CD4-positive, alpha-beta memory T cell (primary cell): ENCODE measurements at places on chromosomes 6 and 20.

DNA sequence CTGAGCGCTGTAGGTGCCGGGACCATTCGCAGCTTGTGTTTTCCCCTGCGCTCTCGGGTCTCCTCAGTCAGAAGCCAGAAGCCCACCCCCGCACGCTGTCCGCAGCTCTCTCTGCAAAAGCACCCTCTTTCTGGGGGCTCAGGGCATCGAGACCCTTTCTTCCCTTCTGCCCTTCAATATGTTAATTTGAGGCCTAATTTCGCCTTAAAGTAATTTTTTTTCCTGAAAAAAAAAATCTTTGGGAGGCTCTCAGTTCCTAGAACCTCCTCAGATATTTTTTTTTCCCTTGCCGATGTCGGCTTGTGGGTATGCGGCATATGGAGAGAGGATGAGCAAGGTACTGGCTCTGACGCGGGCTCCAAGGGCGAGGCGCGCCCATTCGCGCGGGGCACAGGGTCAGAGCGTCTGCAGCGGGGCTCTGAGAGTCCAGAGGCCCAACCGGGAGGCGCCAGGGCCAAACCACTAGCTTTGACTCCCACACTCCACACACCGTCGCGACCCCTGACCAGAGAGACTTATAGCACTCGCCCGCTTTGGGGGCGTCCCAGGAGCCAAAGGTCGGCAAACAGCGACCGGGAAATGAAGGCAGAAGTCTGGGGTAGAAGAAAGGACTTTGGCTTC lies 893 bp downstream of the PRDM13 start:
- DNase-seq = no peak

GRCh38 chr20:62409931-62410745 lies 3.1 kb upstream of the CABLES2 start:
- peak; percentile 27 for DNase-seq

- DNase-seq = no peak
Observed at GRCh38 chr6:87094576-87094975, 330 bp downstream of the CGA start.

DNA sequence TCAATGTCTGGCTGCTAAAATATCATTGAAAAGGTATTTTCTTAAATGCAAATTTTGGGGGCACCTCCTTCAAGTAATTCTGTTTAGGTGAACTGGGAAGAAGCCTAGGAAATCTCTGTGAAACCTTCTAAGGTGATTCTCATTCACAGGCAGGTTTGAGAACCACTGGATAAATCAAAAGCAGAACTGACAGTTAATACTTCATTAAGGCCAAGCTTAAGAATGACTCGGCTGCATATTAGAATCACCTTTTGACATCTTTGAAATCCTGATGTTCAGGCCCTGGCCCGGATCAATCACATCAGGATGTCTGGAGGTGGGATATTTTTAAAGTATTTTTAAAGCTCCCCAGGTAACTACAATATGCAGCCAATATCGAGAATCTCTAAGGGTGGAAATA lies 50.6 kb downstream of the FKBP1C start:
- DNase-seq = no peak

- no peak for DNase-seq
Observed at GRCh38 chr6:147384737-147385710, 123.5 kb upstream of the SAMD5 start.

DNA sequence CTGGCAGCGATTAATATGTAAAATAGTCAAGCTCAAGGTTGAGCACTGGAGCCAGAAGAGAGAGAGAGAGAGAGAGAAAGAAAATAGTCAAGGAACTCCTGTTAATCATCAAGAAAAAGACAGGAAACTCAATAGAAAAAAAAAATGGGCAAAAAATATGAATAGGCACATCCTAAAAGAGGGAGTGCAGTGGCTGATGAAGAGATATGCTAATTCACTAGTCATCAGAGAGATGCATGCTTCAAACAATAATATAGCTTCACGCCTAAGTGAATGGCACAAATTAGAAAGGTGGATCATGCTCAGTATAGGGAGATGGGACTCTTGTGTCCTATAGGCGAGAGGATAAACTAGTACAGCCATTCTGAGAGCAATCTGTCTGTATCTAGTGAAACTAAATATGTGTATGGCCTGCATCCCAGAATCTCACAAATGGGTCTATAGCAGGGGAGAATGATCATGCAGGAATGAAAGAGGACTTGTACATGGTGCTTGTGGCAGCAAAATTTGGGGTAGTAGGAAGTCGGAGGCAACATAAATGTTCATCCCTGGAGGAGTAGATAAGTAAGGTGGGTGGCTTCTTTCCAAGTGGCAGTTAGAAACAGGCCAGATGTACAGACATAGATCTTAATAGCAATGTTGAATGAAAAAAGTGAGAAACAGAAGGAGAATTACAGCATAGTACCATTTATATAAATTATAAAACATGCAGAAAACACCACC lies 176.8 kb downstream of the VEGFA start:
- DNase-seq = no peak

GRCh38 chr6:103280417-103280816 lies 1579.3 kb downstream of the HACE1 start:
- DNase-seq = no peak

DNA sequence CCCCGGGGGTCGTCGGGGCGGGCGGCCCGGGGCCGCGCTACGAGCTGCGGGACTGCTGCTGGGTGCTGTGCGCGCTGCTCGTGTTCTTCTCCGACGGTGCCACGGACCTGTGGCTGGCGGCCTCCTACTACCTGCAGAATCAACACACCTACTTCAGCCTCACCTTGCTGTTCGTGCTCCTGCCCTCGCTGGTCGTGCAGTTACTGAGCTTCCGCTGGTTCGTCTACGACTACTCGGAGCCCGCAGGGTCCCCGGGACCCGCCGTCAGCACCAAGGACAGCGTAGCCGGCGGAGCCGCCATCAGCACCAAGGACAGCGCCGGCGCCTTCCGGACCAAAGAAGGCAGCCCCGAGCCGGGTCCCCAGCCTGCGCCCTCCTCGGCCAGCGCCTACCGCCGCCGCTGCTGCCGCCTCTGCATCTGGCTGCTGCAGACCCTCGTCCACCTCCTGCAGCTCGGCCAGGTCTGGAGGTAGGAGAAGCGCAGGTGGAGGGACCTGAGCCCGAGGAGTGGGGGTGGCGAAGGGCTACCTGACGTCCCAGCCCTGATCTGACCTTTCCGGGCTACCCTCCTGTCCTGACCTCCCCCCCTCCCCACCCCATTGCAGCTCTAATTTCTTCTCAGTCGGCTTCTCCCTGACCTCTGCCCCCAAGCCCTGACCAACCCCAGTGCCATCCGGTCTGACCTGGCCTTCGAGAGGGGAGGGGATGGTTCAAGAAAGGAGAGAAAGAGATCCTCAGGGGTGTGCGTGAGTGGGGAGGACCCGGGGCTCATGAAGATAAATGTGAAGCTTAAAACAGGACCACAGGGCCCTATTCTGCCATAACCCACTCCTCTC lies 558 bp downstream of the XKR7 start:
- peak; percentile 78 for DNase-seq

GRCh38 chr6:143743301-143744166 lies 65.8 kb downstream of the PHACTR2 start:
- no peak for DNase-seq

GRCh38 chr6:28981833-28982475 lies 23.2 kb downstream of the ZNF311 start:
- peak; percentile 84 for DNase-seq

DNA sequence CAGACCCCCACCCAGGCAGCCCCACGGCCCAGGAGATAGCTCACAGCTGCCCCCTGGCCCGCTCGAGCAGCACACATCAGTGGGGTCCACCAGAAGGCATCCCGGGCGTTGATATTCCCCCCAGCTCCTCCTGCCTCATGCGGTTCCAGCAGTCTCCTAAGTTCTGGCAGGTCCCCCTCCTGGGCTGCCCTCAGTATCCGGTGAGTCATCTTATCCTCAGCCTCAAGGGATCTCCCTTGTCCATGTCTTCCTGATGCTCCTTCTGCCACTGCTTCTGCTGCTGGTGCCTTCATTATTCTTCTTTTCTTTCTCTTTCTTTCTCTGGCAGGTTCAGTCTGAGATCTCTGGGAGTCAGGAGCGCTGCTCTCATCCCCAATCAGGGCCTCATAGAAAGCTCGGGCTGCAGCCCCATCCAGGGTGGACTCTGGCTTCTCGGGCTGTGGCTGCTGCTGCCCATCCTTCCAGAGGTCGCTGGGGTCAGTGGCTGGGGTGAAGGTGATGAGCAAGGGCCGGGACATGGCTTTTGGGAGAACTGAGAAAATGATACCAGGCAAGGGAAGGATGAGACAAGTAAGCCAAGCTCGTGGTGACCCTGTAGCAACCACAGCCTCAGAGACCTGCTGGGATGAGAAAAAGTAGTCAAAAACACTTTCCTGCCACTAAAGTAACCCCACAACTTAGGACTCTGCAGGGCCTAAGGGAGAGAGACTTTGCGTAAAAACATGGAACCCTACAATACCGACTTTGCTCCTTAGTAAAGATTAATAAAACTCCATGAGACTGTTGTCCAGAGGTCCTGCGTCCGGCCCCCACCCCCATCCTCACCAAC lies 622 bp downstream of the GPANK1 start:
- DNase-seq = no peak

DNA sequence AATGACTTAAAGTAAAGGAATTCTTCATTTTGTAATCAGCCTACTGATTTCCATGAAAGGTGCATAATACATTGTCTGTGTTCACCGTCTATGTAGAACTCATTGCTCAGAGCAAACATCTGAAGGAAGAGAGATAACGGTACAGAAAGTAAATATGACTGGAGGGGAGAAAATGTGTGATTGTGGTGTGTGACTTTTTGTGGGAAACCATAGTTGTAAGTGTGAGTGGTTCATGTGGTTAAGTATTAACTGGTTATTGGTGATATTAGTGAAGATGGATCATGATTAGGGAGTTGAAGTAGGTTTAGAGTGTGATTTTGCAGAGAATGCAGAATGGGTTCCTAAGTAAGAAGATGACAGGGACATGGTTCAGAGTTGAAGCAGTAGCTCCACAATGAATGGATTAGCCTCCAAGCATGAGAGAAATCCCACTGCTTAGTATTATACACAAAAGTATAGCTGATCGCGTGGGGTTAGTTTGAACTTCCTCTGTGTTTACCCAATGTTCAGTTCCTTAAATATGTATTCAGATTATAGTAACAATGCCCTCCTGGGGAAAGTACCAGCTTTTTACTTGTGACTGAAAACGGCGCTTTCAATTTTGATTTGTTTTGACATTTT lies 368.9 kb downstream of the UTRN start:
- peak; percentile 17 for DNase-seq

- DNase-seq = no peak
Observed at GRCh38 chr6:19536838-19537237, 300.3 kb upstream of the ID4 start.

DNA sequence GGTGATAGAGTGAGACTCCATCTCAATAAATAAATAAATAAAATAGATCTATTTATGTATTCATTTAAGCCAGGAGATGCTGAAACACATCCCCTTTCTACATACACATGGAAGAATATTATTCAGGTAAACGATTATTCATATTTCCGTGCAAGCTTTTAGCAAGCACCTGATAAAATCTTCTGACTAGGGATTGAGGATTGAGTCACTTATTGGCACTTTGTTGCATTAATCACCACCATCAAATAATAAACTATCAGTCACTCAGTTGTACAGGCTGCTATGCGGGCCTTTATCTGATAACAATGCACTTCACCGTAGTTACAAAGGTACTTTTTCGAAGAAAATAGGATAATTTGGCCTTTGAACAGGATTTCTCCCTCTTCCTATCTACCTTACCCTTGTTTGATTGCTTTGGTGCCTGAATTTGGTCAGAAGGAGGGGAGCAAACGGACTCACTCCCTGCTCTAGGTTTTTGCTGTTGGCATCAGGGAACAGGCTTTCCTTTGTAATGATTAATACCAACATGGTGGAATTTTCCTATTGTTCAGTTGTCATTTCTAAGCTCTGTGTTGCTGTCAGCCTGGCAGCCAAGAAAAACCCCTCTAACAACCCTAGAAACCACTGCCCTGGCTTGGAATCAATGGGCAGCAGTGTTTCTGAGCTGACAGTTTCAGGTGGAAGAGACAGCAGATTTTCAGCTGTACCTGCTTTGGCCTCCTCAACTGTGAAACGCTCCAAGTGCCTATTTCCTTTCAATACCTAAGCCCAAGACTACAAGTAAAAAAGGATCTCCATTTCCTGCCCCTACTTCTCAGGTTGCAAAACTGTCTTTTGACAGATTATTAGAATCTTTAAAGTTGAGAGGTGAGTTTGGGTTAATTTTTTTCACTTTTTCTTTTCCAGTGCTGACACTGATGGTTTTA lies 63.0 kb downstream of the MYB start:
- DNase-seq = no peak

GRCh38 chr6:18090349-18090786 lies 32.1 kb downstream of the NHLRC1 start:
- DNase-seq = no peak

GRCh38 chr6:165845493-165845892 lies 182.5 kb upstream of the PDE10A start:
- no peak for DNase-seq

GRCh38 chr6:148840256-148840655 lies 93.4 kb downstream of the UST start:
- no peak for DNase-seq

DNA sequence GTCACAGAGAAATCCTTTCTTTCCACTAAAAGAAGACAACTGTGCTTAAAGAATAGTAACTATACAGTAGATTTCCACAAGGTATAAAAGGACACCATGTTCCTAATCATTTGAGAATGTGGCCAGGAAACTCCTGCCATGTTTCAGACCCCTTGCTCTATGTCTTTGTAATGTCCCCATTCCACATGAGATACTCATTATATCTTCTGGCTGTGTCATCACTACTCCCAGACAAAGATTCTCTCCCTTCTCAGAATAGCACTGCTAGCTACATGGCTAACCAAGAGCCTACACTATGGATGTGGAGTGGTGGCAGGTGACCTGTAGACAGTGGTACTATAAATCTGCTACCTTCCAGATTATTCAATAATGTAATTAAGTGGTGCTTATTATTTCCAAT lies 218.1 kb upstream of the MCHR2 start:
- no peak for DNase-seq

- DNase-seq = no peak
Observed at GRCh38 chr6:24078200-24078599, 47.8 kb upstream of the NRSN1 start.

DNA sequence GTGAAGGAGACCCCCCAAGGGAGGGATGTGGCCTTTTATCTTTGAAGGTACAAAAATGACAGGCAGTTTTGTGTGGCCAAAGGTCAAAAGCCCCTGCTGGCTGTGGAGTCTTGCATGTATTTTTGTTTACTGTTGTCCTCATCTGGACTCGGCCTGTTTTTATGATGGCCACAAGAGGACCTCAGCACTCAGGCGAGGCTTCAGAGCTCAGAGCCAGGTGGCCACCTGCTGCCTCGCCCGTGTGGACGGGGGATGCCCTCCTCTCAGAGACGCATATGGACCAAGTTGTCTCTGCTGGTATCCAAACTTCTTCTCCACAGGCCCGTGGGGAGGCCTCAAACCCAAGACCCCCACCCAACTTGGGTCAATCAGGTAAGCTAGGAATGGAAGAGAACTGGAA lies 118.2 kb downstream of the DACT2 start:
- no peak for DNase-seq
